ENCODE measurements at places on chromosomes 4 and X. TPM values are rescaled to one million over a fixed set of nuclear protein-coding genes. Genes with fewer than 3 reads are reported as not detected.
A peak's percentile ranks its signal among the peaks of the same experiment; 100 is the strongest.

The SOWAHB gene
- not detected for total RNA-seq

The DGAT2L6 gene
- not detected for total RNA-seq

The C4orf54 gene
- 0.73 TPM for total RNA-seq

The PABPC1L2B gene
- total RNA-seq: not detected

The MAP7D2 gene
- total RNA-seq: 0.40 TPM

The TLR8 gene
- total RNA-seq: 1.1 TPM

The MAPK10 gene
- total RNA-seq: 4.0 TPM

The DMD gene
- 135 TPM for total RNA-seq

The KANTR gene
- total RNA-seq: 3.6 TPM

The TLR3 gene
- total RNA-seq: 4.6 TPM

DNA sequence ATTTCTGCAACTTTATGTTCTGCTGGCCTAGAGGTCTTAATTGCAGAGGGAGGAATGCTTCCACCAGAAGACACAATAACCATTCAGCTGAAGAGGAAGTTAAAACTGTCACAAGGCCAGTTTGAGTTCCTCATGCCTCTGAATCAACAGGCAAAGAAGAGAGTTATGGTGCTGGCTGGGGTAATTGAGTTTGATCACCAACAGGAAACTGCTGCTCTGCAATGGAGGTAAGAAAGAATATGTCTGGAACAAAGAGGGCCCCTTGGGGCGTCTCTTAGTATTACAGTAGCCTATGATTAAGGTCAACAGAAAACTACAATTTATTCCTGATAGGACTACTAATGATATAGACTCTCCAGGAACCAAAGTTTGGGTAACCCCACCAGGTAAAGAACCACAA is 744.0 kb downstream of the FSTL5 start:
- no peak for DNase-seq

GRCh38 chr4:5019274-5019673 is at the start of gene CYTL1:
Gene CYTL1, minus strand, starts transcription at chr4:5019458. Its CDS starts 13 bp downstream, at chr4:5019445.
- DNase-seq: no peak

DNA sequence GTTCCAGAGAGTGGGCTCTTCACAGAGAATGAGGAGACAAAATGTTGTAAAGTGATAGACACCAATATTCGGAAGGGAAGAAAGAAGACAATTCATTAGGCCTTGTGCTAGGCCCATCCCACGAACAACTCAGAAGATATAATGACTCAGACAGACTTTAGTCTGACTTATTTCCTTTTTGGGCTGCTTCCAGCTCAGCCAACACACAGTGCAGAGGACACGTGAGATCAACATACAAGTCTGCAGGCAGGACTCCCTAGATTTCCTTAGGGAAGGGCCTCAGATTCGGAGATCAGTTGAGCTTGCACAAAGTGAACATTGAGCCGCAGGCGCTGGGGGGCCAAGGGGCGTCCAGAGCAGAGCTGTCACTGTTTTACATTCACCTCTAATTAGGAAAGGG is 290.7 kb upstream of the TENM3 start:
- no peak for DNase-seq

DNA sequence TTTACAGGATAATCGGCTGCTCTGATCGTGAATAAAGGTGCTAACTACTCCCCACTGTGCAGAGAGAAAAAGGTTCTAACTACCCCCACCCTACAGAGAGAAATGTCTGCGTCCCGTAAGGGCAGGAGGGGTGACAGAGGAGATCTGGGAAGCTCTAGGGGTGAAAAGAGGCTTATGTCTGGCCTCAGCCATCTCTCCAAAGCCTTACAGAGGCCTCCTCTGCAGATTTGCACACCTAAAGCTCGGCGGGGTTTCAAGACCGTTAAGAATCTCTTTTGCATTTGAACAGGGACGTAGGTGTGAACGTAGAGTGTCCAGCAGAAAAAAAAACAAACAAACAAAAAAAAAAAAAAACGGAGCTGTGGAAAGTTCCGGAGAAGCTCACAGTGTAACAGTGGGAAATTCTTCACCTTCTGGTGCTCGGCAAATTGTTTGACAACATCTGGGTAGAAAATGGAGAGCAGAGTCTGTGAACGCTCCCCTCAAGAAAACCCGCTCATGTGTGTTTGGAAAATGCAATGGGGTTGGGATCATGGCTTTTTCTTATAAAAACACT is 161.0 kb downstream of the SHOX start:
- no peak for DNase-seq

GRCh38 chrX:129655547-129656249 is 942 bp upstream of the APLN start:
- no peak for DNase-seq

- no peak for DNase-seq
These were observed 107.4 kb upstream of the TSPAN5 start for GRCh38 chr4:98765771-98766170.

GRCh38 chr4:165553221-165553810 is 174.5 kb downstream of the CPE start:
- no peak for DNase-seq

- no peak for DNase-seq
These were observed 196.0 kb upstream of the EDNRA start for GRCh38 chr4:147284935-147285334.

GRCh38 chr4:165207016-165207430 is 338 bp upstream of the KLHL2 start:
- no peak for DNase-seq

GRCh38 chrX:104972737-104973136 is 247.8 kb downstream of the TEX13A start:
- DNase-seq: no peak

GRCh38 chr4:137375111-137375850 is 157.0 kb downstream of the PCDH18 start:
- DNase-seq: no peak

DNA sequence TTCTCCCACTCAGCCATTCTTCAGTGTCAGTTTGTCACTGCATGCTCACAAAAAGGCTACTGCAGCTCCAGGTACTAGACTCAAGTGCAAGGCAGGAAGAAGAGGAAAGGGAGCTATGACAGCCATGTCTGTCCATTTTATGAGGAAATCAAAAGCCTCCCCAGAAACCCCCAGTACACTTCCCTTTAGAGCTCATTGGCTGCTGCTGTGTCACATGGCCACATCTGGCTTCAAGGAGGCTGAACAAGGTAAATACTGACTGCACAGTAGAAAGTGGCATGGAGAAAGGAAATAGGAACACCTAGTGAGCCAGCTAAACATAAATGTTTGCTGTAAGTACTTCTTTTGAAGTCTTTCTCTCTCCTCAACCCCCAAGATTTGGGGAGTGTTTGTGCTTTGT is 67.2 kb upstream of the FRAS1 start:
- DNase-seq: no peak

- DNase-seq: no peak
These were observed 181.4 kb upstream of the HCCS start for GRCh38 chrX:10929747-10930146.

DNA sequence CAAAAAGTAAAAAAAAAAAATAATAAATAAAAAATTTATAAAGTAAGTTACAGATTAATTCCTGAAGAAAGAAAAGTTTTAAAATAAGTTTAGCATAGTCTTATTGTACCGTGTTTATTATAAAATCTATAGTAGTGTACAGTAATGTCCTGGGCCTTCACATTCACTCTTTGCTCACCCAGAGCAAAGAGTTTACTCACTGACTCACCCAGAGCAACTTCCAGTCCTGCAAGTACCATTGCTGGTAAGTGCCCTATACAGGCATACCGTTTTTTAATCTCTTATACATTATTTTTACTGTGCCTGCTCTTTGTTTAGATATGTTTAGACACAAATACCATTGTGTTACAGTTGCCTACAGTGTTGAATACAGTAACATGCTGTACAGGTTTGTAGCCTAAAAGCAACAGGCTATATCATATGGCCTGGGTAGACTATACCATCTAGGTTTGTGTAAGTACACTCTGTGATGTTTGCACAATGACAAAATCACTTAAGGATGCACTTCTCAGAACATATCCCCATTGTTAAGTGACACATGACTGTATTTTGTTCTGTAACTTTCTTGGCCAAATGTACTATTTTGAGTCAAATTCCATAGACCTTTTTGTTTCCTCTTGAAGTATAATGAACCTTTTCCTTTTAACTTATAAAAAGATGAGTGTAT is 199.0 kb upstream of the NUDT6 start:
- DNase-seq: no peak

GRCh38 chr4:70734168-70734954 is 12.6 kb downstream of the RUFY3 start:
- no peak for DNase-seq

DNA sequence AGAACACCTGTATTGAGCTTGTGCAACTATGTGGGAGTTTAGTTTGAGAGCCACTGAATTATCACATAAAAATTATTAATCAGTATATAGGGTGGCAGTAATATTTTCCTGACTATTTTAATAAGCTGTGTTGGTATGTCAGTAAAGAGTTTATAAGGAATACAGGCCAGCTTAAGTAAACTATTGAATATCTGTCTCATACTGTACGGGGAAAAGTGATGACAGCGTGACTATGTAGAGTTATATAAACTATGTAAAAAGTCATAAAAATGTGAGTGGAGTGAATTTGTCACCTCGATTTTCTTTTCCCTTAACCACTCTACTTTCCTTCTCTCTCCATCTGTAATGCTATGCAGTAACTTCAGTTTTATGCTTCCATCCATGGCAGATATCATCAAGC is 250.2 kb downstream of the BMPR1B start:
- DNase-seq: no peak

DNA sequence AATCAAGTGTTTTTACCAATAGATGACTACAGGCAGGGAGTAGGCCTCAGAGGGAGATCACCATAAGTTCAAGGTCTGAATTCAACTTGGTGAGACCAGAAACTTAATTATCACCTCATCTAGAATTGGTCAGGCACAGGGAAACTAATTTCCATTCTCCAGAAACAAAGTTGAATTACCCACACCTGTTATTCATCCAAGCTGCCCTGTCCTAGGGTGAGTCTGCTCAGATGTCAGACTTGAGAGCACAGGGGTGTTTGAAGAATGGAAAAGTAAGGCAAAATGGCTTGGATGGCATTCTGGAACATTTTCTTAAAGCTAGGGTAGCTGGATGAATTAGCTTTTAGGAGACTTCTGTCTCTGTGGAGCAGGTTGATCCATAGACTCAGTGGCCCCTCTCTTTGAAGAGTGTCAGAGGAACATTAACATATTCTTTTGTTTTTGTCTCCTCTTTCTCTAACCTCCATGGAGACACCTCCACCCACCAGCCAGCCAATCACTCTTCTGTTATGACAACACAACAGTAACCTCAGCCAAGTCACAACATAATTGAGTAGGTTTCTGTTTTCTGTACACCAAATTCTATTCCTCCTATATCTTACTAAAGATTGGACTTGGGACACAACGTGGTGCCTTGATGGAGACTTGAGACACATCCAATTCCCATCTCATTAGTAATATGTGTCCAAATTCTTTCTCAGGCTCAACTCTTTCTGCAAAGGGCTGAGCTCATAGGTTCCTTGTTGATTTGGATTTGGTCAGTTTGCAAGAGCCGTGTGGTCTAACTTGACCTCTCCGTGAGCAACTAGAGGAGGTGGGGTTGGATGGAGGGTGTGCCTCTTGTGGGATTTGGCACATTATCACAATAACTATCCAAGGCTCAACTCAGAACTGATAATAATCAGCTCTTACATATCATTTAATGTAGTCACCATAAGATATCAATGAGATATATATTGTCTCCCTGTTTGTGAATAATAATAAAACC is 45.1 kb downstream of the VSIG4 start:
- DNase-seq: no peak

- peak; percentile 77 for DNase-seq
These were observed at the start of gene TEC for GRCh38 chr4:48268956-48269860. Gene TEC, minus strand, starts transcription at chr4:48269838. Its CDS starts 41,224 bp downstream, at chr4:48228614.

- peak; percentile 75 for DNase-seq
These were observed 66.4 kb downstream of the JADE3 start for GRCh38 chrX:46978341-46979291.

- peak; percentile 59 for DNase-seq
These were observed 94.3 kb downstream of the DDIT4L start for GRCh38 chr4:100095729-100096595.

DNA sequence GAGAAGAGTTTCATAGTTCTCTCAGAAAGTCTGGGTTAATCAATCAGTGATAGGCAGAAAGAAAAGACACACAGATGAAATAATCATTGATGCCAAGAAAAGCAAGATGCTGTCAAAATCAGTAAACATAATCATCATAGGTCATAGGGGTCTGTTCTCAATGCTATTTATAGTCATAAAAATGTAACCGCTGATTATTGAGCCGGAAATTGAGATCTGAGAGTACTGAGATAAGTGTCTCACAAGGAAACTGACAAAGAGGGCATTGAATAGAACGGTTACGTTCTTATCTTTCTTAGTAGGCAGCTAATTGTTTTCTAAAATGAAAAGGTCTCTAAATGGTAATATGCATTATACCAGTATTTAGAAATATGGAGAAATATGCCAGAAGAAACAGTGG is 1686.1 kb upstream of the AGA start:
- no peak for DNase-seq

- DNase-seq: no peak
These were observed 5.0 kb downstream of the TDO2 start for GRCh38 chr4:155908187-155909139.

DNA sequence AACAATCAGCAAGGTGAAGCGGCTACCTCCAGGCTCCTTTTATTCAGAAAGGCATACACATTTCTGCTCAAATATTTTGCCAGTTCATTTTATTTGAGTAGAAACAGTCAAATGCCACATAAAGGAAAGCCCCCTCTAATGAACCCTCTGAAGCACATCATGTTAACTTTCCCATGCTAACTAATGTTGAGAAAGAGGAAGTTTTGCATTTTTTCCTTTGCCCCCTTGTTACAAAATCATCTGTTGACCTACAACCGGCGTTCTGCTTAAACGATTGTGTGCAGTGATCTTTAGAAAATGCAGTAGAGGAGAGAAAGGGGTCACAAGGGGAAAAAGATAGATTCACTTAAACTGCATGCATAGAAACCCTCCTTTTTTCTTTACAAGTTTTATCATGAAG is 25.2 kb upstream of the ATXN3L start:
- DNase-seq: no peak

DNA sequence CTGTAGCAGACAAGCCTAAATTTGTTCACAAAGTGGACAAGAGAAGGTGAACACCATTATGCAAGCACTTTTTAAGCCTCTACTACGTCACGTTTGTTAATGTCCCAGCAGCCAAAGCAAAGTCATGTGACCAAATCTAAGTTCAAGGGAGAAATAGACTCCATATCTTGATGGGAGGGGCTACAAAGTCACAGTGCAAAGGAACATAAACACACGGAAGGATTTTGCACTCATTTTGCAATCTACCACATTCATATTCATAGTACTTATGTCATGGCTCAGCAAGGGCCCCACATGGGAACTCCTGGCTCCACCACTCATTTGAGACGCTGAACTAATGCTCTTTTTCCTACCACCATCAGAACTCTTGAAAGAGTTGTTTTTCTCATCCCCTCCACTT is 139.0 kb upstream of the JADE1 start:
- no peak for DNase-seq

- DNase-seq: no peak
These were observed 87.6 kb downstream of the SEL1L3 start for GRCh38 chr4:25775166-25775565.

DNA sequence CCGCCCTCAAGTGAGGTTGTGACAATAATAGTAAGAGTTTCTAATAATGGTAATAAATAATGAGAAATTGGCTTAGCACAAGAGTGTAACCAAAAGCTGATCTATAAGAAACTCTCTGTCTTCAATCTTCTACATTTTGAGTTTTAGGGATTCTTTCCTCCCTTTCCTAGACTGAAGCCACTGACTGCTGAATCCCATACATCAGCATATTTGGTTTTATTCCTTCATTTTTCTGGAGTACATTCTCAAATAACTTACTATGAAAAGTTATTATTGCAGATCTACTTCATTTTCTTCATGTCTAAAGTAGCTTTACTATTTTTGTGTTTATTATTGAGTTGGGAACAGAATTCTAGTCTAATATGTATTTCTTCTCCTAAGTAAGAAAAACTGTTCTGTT is 49.9 kb upstream of the ADAD1 start:
- DNase-seq: no peak

- no peak for DNase-seq
These were observed 5.3 kb downstream of the ASB11 start for GRCh38 chrX:15310117-15310516.

Data from Right ventricle myocardium superior (tissue), 1 donor.